ENCODE measurements at places on chromosomes 4 and X. TPM values are rescaled to one million over a fixed set of nuclear protein-coding genes. Genes with fewer than 3 reads are reported as not detected.
A peak's percentile ranks its signal among the peaks of the same experiment; 100 is the strongest.

Gene CENPVL2
- not detected for total RNA-seq

Gene MAGEA8
- not detected for total RNA-seq

Gene ELOVL6
- 11.7 TPM for total RNA-seq

Gene IL1RAPL2
- total RNA-seq = not detected

Gene SSX2B
- not detected for total RNA-seq

DNA sequence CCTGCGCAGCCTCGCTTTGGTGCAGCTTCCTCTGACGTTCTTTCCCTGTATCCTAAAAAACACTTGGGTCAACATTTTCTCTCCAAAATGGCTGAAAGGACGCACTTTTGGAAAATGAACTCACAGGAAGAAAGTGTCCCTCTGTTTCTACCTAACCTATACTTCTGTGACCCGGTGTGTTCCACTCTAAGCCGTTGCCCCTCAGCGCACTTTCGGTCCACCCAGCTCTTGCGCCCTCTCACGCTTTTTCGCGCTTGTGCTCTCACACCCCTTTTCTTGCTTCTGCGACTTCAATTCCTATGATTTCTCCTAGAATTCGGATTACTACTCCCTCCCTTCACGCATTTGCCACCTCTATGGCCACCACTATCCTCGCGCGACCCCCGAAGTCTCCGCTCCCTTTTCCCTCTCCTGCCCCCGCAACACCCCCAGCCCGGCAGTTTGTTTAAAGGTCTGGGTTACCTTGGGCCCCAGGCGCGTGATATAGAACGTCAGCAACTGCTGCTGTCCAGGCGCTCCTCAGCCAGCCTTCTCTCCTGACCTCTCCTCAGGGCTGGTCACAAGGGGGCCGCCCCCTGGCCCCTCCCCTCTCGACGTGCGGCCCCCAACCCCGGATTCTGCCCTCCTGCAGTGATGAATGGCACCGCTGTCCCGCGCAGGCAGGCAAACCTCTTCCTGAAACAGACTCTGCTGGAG lies at the start of gene USP51:
Gene USP51, minus strand, starts transcription at position 535 of the 696 bp plus-strand sequence. CDS start 909 bp downstream, outside the sequence.
- DNase-seq = peak; percentile 43

- DNase-seq = no peak
Observed at GRCh38 chrX:130628516-130628915, 226.7 kb downstream of the RBMX2 start.

DNA sequence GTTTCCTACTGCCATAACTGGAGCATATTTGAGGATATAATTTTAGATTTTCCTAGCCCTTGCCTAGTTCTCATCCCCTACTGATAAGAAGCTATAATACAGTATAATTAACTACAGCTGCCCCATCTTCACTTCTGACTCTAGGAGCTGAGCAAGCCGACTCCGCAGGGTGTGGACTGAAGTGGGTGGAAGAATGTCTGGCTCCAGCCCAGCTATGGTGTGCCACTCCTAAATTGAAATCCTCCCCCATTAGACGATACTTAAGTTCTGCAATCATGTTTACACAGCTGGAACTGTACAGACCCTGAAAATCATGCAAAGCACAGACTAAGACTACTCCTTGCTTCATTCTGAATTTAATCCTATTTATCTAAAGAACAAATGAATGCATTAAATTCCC lies 93.1 kb downstream of the PCDH19 start:
- no peak for DNase-seq

GRCh38 chr4:141350122-141350905 lies 129.6 kb downstream of the ZNF330 start:
- peak; percentile 64 for DNase-seq

DNA sequence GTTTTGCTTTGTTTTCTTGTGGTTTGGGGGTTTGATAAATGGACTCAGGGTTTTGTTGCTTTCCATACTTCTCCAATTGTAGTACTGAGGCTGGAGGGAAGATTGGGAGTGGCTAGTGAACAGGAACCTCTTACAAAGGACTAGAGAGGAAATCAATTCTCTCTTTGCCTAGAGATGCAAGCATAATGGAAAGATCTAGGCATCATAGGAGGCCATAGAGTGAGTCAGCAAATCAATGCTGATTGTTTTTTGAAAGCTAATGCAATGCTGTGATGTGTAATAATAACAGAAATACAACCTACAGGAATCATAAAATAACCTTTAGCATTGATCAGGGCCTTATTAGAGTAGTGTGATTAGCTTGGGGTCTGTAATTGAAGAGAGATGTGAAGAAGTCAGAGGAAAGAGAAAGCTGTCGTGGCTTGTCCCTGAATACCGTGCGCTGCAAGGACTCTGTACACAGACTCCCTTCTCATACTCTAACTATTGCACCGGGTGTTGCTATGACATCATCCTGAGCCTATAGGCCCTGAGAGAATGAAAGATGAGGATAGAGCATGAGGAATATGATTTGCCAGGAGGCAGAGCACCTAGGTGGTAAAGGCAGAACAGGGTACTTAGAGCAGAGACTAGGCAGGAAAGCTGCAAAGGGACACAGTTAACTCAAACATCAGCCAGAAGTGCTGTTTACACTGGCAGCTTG lies 29.3 kb upstream of the GPR101 start:
- DNase-seq = no peak

DNA sequence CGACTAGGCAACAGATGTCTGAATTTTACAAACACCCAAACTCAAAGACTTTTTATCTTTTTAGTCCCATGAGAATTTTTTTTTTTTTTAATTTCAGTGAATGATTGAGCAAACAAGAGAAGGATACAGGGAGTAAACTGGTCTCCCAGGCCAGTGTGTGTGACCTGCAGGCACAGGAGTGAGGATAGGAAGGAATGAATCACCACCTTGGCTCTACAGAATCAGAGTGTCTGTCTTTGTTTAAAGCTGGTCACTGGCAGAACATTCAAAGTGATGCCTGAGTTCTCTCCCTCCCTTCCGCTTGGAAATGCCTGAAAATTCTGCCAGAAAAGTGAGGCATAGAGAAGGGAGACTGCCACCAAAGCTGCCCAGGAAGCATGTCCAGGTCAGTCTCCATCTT lies 69.5 kb downstream of the PARM1 start:
- DNase-seq = no peak

DNA sequence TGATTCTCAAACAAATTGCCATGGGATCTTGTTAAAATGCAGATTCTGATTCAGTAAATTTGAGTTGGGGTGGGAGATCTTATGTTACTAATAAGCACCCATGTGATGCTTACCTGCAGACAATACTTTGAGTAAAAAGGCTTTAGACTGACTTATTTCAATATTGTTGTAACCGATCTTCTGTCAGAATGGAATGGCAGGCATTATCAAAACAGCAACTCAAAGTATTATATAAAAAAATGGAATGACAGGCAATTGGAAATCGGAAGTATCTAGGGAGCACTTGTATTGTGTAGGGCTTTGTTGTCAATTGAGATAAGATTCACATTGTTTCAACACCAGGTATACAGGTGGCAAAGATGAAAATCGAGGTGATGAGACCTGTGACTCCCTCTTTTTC lies 67.5 kb downstream of the C4orf33 start:
- DNase-seq = no peak

- DNase-seq = no peak
Observed at GRCh38 chr4:184668511-184669114, 19.1 kb downstream of the PRIMPOL start.

DNA sequence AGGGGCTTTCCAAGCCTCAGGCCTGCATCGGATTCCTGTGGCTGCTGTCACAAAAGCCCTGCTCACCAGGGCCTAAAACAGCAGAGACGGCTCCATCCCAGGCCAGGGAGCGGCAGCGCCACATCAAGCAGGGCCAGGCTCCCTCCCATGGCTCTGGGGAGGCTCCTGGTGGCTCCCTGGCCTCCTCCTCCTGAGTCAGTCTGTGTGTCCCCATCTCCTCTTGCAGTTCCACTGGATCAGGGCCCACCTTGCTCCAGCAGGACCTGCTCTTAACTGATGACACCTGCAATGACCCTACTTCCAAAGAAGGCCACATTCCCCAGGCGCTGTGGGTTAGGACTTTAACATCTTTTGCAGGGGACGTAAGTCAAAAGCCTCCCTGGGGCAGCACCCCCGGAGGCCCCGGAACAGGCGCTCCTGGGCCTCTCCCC lies 51.9 kb downstream of the CPZ start:
- DNase-seq = peak; percentile 28

DNA sequence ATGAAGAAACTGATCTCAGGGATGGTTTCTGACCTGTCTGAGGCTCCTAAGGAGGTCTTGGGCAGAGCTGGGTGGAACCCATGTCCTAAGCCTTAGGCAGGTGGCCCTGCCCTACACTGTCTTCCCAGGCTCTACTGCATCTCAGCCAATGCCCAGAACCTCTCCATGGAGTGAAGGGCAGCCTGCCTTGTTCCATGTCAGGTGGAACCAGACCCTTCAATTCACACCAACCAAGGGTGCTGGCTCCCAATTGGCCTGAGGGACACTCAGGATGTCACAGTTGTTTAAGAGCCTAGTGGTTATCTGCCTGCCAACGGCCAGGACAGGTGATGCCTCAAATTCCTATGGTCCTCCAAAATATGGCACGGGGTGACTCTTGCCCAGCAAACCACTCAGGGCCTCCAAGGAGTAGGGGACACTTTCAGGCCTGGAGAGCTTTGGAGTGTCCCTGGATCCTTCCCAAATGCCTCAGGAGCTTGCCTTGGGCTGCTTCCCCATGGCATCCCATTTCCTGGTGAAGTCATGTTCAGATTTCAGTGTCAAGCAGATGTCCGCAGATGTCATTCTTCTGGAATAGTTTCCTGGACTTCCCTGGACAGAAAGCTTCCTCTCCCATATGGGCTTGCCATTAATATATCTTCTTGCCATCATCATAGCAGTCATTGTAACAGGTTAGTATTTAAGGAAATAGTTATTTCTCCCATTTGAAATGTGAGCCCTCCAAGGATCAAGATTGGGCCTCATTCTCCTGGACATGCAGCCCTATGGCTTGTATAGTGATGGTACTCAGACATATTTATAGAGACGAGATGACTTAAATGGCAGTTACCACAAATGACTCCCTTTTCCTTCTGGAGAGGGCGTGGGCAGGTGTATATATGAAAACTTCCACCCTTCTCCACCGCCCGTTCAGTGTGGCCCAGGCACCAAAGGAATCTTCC lies 67.1 kb downstream of the MED28 start:
- no peak for DNase-seq

- no peak for DNase-seq
Observed at GRCh38 chr4:121740796-121741409, 24.1 kb downstream of the SMIM43 start.

GRCh38 chr4:80153874-80154544 lies 43.3 kb upstream of the PRDM8 start:
- DNase-seq = no peak

- DNase-seq = no peak
Observed at GRCh38 chr4:61992351-61992750, 792.2 kb downstream of the ADGRL3 start.

DNA sequence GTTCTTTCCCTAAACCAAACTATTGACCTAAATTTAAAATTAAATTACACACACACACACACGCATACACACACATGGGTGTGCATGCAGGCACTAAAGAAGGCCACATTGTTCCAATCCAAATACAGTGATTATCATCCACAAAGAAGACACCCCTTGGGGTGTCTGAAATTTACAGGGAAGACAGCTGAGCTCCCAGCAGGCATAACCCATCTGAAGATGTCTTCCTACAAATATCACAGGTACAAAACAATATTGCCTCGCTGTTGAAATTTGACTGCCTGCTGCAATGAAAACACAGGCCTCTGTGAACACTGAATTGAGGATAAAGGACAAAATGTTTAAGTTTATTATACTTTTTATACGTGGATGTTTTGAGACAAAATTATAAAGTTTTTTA lies 50.2 kb upstream of the SLC7A11 start:
- no peak for DNase-seq

DNA sequence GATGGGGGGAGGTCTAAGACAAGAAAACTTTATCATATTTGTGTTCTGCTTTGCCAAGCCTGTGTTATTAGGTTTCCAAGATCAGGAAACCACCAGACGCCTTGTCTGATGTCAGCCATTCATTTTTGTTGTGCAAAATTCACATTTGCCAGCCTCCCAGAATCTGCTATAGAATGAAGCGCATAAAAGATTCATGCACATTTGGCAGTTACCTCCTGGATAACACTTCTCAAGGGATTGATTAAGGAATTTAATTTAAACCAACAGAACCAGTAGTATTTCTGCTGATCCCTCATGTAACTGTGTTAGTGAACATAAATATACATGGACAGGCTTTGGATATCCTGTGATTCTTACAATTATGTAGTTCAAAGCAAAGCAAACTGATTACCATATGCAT lies 187.9 kb downstream of the COMMD8 start:
- no peak for DNase-seq

DNA sequence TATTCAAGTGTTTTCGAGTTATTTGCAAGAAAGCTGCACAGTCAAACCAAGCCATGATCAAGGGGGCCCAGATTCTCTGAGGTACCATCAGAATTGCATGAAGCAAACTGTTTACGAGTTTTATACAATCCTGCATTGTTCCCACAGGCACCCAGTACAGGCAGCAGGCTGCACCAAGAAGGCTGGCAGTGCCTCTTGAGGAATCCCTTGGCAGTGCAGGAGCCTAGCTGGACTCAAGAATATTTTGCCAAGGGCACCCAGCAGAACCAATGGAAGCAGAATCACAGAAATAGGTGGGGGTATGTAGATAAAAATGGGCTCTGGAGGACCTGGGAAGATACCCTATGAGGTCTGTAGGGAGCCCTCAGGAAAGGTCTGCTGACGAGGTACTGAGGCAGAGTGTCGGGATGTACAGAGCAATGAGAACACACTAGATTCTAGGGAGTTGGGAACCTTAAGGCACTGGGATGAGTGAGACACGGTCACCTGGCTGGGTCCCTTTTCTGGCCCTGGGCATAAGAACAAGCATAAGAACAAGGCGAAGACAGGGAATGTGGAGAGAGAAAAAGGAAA lies 2.5 kb upstream of the PLP1 start:
- no peak for DNase-seq

DNA sequence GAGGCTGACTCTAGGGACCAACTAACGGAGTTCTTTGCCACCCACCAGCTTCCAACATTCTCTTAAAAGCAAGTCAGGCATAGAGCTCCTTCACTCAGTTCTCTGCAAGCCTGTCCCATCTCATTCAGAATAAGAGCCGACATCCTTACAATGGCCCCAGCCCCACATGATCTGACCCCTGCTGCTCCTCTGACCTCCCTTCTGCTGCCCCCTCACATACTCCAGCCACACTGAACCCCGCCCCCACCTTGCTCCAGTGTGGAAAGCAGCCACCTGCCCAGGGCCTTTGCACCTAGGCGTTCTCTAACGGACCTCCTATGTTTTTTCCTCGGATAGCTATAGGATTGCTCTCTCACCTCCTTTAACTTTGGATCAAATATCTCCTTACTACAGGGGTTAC lies 143.2 kb upstream of the ETNPPL start:
- DNase-seq = no peak

GRCh38 chr4:159540501-159540900 lies 437.6 kb downstream of the RAPGEF2 start:
- no peak for DNase-seq
